Hindlimb muscle (tissue), 1 donor: ENCODE measurements at places on chromosomes 16 and 17. TPM values are rescaled to one million over a fixed set of nuclear protein-coding genes. Genes with fewer than 3 reads are reported as not detected.

The SLC5A10 gene
- 0.12 TPM for polyA plus RNA-seq

The KIAA0513 gene
- polyA plus RNA-seq, result 1.6 TPM

The FMNL1 gene
- polyA plus RNA-seq, result 10.0 TPM

The ZSCAN10 gene
- polyA plus RNA-seq, result 0.34 TPM

- no peak for DNase-seq
Measured at GRCh38 chr16:88871730-88872416, 5.4 kb upstream of the PABPN1L start.

DNA sequence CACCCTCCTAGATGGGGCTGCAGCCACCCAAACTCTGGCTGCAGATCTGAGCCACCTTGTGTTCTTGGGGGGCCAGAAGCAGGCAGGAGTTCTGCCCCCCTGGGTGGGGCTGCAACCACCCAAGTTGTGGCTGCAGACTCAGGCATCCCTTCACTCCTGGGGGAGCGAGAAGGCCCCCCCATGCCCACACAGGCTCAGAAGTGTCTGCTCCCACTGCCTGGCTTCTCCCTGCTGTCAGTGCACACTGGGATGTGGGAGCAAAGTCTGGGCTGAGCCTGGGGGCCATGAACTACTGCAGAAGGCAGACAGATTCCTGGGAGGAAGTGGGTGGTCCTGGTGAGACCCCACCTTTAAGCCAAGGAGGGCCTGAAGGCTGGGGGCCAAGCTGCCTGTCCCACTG is 13.0 kb downstream of the MT1X start:
- no peak for DNase-seq

GRCh38 chr16:48099455-48099854 is 56.3 kb downstream of the ABCC12 start:
- DNase-seq, result peak; percentile 47

- DNase-seq, result no peak
Measured at GRCh38 chr16:85762970-85763369, 12.1 kb upstream of the C16orf74 start.

GRCh38 chr17:80729761-80730160 is 185.1 kb downstream of the RPTOR start:
- no peak for DNase-seq

DNA sequence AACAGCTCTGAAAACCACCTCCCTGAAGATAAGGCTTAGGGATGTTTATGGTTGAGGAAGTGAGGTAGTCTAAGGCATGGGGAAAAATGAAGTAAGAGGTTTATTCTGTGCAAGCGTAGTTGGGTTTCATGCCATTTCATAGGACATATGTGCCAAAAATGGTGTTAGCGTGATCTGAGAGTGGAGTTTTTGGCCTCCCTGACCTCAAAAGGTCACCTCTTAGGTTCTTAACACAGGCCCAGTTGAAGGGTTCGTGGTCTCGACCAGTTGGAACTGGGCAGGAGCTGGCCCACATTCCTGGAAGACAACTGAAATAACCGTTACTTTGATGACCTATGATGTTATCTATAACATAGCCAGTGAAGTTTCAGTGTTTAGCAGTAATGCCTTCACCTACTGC is 57.0 kb downstream of the MRTFB start:
- no peak for DNase-seq
